Activated CD4-positive, alpha-beta T cell treated with anti-CD3 and anti-CD28 coated beads, Interleukin-2, amount 50 U/mL, for 48 hours (primary cell): ENCODE measurements at places on chromosomes 16 and 17.

DNA sequence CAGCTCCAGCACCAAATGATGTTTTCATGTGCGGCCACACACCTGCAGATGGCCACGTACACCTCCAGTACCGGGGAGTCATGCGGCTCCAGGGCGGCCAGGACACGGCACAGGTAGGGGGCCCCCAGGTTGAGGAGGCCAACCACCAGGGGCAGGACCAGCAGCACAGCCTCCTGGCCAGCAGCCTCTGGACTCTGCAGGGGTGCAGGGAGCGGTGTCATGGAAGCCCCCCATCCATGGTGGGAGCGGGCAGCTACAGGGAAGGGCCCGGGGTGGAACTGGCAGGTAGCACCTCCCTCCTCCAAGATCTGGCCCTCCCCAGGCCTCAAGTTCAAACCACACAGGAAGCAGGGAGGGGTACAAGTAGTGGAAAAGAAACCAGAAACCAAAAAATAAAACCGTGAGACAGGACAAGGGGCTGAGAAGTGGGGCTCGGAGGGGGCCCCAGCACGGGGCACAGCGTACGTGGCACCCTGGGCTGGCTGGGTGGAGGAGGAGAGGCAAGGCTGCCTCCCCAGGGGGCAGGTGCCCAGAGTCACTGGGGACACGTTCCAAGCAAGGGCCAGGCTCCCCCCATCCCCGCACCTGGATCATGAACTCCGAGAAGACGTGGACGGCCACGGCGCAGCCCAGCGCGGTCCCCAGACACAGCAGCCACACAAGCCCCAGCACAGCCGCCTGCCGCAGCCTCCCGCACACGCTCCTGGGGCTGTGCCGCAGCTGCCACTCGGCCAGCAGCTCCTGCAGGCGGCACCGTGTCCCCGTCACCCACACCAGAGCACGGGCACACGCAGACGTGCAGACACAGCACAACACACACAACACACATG, 7.4 kb downstream of the TMC6 start:
- no peak for DNase-seq

GRCh38 chr16:68374246-68374805, 63.5 kb downstream of the PRMT7 start:
- DNase-seq: no peak

DNA sequence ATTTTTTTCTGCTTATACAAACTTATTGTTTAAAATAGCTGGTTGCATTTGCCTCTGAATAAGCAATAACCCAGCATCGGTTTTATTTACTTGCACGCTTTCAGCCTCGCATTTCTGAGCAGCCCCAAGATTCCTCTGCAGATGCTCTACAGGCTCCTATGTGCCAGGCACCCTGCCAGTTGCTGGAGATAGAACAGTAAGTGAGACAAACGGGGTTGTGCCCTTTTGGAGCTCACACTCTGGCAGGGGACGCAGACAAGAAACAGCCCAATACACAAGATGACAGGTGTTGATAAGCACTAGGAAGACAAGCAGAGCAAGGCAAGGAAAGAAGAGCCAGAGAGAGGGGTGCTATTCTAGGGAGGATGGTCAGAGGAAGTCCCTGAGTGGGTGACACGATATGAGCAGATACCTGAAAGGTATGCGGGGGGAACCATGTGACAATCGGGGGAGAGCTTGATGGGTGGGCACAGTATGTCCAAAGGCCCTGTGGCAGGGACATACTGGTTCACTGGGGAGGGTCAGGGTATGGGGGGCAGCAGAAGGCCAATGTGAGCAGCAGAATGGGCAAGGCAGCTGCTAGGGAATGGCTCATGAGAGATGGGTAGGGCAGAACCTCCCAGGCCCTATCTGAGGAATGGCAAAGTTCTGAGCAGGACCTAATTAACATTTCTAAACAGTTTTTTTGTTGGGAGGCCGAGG, 18.7 kb upstream of the ADORA2B start:
- no peak for DNase-seq

DNA sequence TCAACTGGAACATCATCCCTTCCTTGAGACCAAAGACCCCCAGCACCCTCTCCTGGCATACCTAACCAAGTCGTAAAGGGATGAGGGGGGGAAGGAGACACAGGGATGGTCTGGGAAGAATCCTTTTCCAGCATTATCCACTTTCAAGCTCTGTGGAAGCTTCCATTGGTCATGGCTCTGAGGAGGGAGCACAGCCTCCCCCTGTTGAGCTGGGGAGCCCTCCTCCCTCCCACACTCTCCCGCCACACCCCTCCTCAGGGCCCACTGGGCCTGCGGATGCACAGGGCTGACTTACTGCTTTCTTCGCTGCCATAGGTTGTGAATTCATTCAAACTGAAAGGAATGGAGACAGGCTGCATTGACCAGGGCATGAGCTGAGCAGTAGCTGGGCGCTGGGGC, 12.4 kb downstream of the CSF3 start:
- no peak for DNase-seq

GRCh38 chr17:55722742-55723487, at the start of gene TMEM100:
Gene TMEM100, minus strand, starts transcription at chr17:55722864. Its CDS starts 1,794 bp downstream, at chr17:55721070.
- DNase-seq: no peak

DNA sequence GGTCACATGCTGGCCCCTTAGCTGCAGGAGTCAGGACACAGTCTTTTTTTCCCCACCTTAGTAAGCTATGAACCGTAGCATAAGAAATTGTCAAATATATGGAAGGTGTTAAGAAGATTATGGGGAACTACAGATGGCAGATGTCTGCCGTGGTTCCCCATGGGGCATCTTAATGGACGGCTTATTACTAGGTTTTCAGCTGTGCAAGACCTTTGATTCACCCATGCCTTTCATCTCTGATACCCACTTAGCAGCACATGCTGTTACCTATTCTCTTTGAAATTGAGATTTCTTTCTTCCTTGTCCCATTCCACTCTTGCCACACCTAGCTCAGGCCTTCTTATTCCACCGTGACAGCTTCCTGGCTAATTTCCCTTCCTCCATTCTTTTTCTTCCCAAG, 70.7 kb downstream of the RPTOR start:
- no peak for DNase-seq

- DNase-seq: no peak
Observed at GRCh38 chr16:80084163-80084562, 456.6 kb upstream of the DYNLRB2 start.

DNA sequence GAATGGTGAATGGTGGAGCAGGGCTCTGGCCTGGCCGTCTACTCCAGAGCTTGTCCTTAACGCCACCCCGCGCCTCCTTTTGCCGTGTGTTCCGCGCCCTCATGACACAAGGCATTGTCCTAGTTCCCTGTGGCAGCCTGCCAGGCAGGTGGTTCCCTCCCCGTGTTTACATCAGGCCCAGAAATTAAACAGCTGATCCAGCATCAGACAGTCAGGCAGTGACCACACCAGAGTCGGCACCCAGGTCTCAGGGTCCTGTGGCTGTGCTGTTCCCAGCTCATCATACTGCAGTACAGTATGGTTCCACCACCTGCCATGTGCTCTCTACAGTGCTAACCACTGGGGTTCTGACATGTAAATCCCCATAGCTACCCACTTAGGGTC, 119.7 kb downstream of the RAB11FIP4 start:
- DNase-seq: no peak

GRCh38 chr17:59370593-59371299, 39.3 kb downstream of the YPEL2 start:
- no peak for DNase-seq

DNA sequence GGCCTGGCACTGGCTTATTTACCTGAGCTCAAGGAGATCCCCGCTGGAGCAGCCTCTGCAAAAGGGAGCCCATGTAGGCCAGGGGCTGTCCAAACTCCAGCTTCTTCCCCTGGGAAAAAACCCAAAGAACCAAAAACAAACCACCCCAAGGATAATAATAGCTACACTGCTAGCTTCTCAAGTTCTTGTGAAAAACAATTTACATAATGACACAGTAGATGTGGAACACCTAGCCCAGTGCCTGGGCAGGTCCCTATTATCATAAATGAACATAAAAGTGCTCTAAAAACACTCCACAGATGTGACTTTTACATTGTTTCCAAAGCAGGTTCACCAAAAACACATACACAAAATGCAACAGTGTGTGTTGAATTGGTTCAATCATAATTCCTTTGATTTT, 27.3 kb downstream of the CENPV start:
- no peak for DNase-seq

- DNase-seq: no peak
Observed at GRCh38 chr17:72461757-72462156, 340.9 kb downstream of the SOX9 start.

GRCh38 chr16:50861970-50862411, 120.1 kb downstream of the CYLD start:
- no peak for DNase-seq

DNA sequence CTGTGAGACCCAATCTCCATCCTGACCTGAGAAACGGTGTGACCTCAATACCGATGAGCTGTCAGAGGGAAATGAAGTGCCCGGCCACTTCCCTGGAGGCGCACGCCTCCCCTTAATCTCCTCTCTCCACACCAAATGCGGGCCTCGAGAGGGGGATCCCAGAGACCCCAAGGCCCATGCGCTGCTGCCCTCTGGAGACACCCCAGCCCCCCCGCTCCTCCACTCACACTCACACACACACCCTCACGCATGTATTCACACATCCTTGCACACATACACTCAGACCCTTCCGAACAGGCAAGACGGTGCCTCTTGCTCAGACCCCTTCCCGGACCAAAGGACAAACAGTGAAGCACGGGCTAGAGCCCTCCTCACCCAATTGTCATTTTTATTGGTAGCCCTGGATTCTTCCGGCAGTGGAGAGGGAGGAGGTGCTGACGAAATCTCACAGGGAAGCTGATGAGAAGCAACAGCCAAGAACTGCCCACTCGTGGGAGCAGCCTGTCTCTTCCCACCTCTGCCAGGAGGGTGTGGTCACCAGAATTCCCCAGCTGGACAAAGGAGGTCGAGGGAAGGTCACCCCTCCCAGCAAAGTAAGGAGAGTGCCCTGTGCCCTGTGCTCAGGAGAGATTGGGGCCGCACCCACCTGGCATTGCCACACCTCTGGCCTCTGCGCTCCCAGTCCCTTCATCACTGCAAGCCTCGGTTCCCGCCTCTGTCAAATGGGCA, 136.0 kb upstream of the TNRC6C start:
- DNase-seq: no peak

GRCh38 chr17:79993390-79994227, 42.1 kb downstream of the TBC1D16 start:
- peak; percentile 66 for DNase-seq
